Naive B cell (primary cell): ENCODE measurements at places on chromosomes 2 and 18. TPM values are rescaled to one million over a fixed set of nuclear protein-coding genes. Genes with fewer than 3 reads are reported as not detected.

DNA sequence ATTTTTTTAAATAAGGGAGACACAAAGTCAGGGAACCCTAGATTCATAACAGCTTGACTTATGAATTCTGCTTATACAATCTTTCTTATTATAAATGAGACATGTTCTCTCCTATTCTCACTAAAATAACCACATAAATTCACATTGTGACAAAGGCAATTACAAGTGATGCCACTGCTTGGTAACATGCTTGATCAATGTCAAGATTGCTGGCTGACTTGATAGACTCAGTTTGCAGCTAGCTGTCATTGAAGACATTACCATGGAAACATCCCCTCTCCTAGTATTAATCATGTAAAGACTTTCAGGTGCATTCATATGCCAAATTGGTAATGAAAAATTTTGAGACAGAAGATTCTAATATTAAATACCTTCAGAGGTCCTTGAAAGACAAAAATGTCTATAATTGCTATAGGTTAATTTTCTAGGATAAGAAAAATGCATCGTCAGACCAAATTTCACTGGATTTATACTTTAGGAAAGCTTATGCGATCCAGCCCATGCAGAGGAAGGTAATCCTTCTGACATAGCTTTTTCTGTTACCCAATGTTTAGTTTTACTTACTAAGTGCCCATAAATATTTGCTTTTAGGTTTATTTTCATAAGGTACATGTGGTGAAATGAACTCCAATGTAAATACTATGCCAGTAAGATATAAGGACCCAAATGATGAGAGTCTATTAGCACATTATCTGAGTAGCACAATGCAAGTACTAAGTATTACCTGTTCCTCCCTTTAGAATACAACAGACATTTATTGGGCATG, 32.6 kb upstream of the ENOSF1 start:
- no peak overlapping the region for H3K4me3 ChIP-seq
- no peak for DNase-seq
- no peak overlapping the region for H3K27ac ChIP-seq
- peaks cover 6% of the 10 kb centered on the region for H3K27me3 ChIP-seq

- H3K4me3 ChIP-seq: peak overlapping the region; percentile 76
- H3K4me1 ChIP-seq: peaks cover 25% of the 10 kb centered on the region
- H3K27ac ChIP-seq: no peak overlapping the region
- H3K36me3 ChIP-seq: peaks cover 12% of the 10 kb centered on the region
- peaks cover 84% of the 10 kb centered on the region for H3K27me3 ChIP-seq
Observed at GRCh38 chr2:118847762-118848172, 319 bp upstream of the EN1 start.

GRCh38 chr2:102283996-102284395, 27.4 kb upstream of the IL1RL1 start:
- no peak overlapping the region for H3K27ac ChIP-seq
- peaks cover 4% of the 10 kb centered on the region for H3K27me3 ChIP-seq
- no peaks in the 10 kb centered on the region for H3K36me3 ChIP-seq
- no peaks in the 10 kb centered on the region for H3K4me1 ChIP-seq
- DNase-seq: no peak

DNA sequence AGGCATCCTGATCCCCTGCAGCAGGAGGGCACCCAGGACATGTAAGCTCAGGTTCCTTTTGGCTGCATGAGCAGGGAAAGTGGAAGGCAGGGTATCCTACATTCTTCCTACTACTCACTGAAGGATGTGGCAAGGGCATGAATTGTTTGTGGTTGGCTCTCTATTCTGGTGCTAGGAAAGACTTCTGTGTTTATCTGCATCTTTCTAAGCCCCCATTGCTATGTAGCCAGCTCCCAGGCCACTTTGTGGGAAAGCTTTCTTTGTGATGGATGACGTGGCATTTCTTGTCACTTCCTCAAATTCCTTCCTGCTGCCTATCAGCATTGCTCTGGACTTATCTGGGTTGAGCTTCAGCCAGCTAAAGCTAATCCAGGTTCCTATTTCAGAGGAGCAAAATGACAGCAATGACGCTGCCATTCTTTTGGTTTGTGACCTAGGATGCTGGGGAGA, 46.2 kb downstream of the MEIS1 start:
- no peaks in the 10 kb centered on the region for H3K27me3 ChIP-seq
- no peak for DNase-seq
- no peak overlapping the region for H3K27ac ChIP-seq
- no peak overlapping the region for H3K4me3 ChIP-seq
- H3K36me3 ChIP-seq: no peaks in the 10 kb centered on the region

GRCh38 chr2:51268191-51268590, 236.3 kb upstream of the NRXN1 start:
- no peaks in the 10 kb centered on the region for H3K4me1 ChIP-seq
- H3K27ac ChIP-seq: no peak overlapping the region
- H3K36me3 ChIP-seq: no peaks in the 10 kb centered on the region

- H3K36me3 ChIP-seq: no peaks in the 10 kb centered on the region
- no peak for DNase-seq
- no peak overlapping the region for H3K4me3 ChIP-seq
- peaks cover 4% of the 10 kb centered on the region for H3K27me3 ChIP-seq
- H3K27ac ChIP-seq: no peak overlapping the region
Observed at GRCh38 chr2:1421731-1422130, 8.5 kb downstream of the TPO start.

DNA sequence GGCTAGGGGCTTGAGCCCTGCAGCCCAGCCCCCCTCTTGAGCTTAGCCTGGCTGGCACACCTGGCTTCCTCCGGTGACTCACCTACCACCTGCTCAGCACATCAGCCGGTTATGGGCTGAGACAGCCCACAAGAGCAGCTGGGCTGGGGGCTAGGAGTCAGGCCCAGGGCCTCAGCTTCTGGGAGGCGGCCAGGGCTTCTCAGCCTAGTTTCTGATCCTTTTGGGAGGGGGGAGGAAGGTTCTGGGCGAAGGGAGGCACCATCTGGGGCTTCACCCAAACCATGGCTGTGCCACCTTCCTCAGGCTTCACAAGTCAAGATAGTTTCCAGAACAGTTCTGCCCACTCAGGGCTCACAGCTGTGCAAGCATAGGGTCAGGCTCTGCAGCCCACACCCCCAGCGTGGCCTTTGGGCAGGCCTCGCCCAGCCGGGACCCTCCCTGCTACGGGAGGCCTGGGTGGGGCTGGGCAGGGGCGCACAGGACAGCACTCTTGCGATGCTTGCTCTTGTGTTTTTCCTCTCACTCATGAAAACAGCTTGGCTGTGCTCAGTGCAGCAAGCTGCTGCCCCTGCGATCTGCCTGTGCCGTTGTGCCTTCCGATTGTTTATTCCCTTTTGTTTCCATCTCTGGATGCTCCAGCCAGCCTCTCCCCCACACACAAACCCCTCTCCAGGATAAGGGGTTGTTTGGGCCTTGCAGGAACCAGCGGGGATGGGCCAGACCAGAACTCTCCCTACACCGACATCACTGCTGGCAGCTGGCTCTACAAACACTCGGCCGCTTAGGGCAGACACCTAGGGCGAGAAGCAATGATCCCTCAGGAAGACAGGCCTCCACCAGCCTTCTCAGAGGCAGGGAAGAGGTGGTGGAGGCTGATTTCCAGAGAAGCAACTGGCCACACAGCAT, 26.1 kb upstream of the SEMA4C start:
- no peak overlapping the region for H3K27ac ChIP-seq
- no peaks in the 10 kb centered on the region for H3K36me3 ChIP-seq
- peak overlapping the region; percentile 11 for H3K4me3 ChIP-seq
- H3K27me3 ChIP-seq: peaks cover 9% of the 10 kb centered on the region

DNA sequence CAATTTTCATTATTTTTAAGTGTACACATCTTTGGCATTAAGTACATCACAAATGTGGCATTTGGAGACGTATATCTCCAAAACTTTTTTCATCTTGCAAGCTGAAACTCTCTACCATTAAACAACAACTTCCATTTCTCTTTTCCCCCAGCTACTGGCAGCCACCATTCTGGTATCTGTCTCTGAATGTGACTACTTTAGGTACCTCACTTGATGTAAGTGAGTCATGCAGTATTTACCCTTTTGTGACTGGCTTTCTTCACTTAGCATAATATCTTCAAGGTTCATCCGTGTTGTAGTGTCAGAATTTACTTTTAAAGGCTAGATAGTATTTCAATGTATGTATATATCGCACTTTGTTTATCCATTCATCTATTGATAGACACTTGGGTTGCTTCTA, 17.0 kb downstream of the BABAM2 start:
- DNase-seq: no peak
- H3K4me1 ChIP-seq: peaks cover 20% of the 10 kb centered on the region
- no peak overlapping the region for H3K27ac ChIP-seq

GRCh38 chr2:162424816-162425215, 80.9 kb downstream of the GCA start:
- H3K27me3 ChIP-seq: no peaks in the 10 kb centered on the region
- no peak overlapping the region for H3K27ac ChIP-seq
- H3K36me3 ChIP-seq: no peaks in the 10 kb centered on the region
- no peaks in the 10 kb centered on the region for H3K4me1 ChIP-seq

- H3K27me3 ChIP-seq: no peaks in the 10 kb centered on the region
- H3K4me3 ChIP-seq: no peak overlapping the region
- no peaks in the 10 kb centered on the region for H3K36me3 ChIP-seq
- no peak for DNase-seq
- no peak overlapping the region for H3K27ac ChIP-seq
Observed at GRCh38 chr18:673769-674168, 16.3 kb downstream of the TYMS start.

- peaks cover 12% of the 10 kb centered on the region for H3K4me1 ChIP-seq
- peak; percentile 25 for DNase-seq
- H3K27ac ChIP-seq: peak within 1 kb of the TSS; percentile 86
- no peaks in the 10 kb centered on the region for H3K36me3 ChIP-seq
- H3K4me3 ChIP-seq: peak within 1 kb of the TSS; percentile 95
- H3K27me3 ChIP-seq: peaks cover 25% of the 10 kb centered on the region
Observed at GRCh38 chr2:29114946-29115609, at the start of gene CLIP4. Gene CLIP4, plus strand, starts transcription at chr2:29115415. Its CDS starts 5,974 bp downstream, at chr2:29121389.

GRCh38 chr2:231646476-231646875, 53.8 kb downstream of the TEX44 start:
- DNase-seq: no peak
- H3K4me3 ChIP-seq: no peak overlapping the region
- H3K27ac ChIP-seq: no peak overlapping the region

DNA sequence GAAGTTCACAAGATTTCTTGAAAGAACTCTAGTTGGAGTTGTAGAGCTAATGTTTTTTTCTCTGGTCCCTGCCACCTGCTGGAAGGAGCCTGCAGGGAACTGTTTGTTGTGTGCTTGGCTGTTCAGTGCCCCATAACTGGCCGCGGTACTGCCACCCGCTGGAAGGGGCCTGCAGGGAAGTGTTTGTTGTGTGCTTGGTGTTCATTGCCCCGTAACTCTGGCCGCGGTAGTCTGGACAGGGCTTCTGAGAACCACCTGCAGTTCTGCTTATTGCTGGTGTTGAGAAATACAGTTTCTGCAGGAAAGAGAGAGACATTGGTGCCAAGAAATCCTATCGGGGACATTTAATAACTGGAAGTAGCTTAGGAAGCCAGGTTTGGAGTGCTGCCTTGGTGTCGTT, 58.1 kb downstream of the AGAP1 start:
- no peak for DNase-seq
- no peak overlapping the region for H3K27ac ChIP-seq
- peaks cover 44% of the 10 kb centered on the region for H3K27me3 ChIP-seq
- H3K4me3 ChIP-seq: no peak overlapping the region
- no peaks in the 10 kb centered on the region for H3K4me1 ChIP-seq
- H3K36me3 ChIP-seq: no peaks in the 10 kb centered on the region

DNA sequence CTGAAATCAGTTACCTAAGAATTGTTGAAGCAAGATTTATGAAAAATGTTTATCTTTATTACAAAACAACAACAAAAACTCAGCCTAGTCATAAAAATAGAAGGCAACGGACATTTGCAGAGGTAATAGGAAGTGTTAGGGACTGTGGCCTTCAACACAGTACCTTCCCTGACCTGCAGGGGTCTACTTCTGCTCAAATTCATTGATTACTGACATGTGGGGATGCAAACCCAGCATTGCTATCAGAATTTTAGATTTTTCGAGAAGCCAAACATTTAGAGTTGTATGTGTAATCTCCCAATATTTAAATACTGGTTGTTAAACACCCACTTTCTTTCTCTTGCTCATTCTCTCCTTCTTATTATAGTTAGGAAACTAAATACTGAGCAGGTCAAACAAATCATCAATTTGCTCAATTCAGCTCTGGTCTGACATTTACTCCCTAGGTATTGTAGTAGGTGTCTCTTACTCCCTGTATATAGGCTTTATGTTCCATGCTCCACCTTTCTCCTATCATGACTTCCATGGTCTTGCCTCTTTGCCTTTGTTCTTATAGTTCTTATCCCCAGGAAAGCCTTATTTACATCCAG, 198.5 kb downstream of the UBE2E3 start:
- H3K4me1 ChIP-seq: peaks cover 4% of the 10 kb centered on the region
- no peaks in the 10 kb centered on the region for H3K27me3 ChIP-seq
- H3K36me3 ChIP-seq: no peaks in the 10 kb centered on the region
- H3K4me3 ChIP-seq: no peak overlapping the region
- H3K27ac ChIP-seq: no peak overlapping the region

DNA sequence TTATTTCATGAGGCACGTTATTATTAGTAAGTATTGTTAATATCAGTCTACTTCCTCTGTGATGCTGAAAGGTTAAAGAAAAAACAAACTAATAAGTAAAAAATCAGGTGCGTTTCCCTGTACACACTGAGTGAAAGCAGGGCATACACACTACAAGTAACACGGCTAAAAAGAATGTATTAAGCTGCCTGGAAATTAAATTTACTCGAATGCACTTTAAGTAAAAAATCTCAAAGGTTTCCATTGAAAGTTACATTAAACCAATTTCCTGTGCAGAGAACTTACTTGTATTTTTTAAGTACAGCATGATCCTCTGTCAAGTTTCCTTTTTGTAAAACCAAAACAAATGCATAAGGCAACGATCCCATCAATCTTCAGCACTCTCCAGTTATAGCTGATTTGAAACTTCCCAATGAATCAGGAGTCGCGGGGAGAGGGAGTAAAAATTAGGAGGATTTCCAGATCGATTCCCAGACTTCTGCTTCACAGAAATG, 633 bp downstream of the BCL2 start:
- peaks cover 69% of the 10 kb centered on the region for H3K4me1 ChIP-seq
- H3K27me3 ChIP-seq: no peaks in the 10 kb centered on the region
- H3K4me3 ChIP-seq: peak overlapping the region; percentile 94
- H3K36me3 ChIP-seq: peaks cover 7% of the 10 kb centered on the region

PLEK gene
- 71.9 TPM for polyA plus RNA-seq

GALR1 gene
- not detected for polyA plus RNA-seq

SPP2 gene
- not detected for polyA plus RNA-seq

MAP3K19 gene
- polyA plus RNA-seq: not detected
